CD4-positive, CD25-positive, alpha-beta regulatory T cell (primary cell): ENCODE measurements at places on chromosomes 4 and X. TPM values are rescaled to one million over a fixed set of nuclear protein-coding genes. Genes with fewer than 3 reads are reported as not detected.

MAPK10 gene
- not detected for polyA plus RNA-seq

SOX3 gene
- polyA plus RNA-seq: not detected

EMCN gene
- not detected for polyA plus RNA-seq

LEF1 gene
- polyA plus RNA-seq: 571 TPM

TMEM35A gene
- not detected for polyA plus RNA-seq

S100P gene
- polyA plus RNA-seq: 1.5 TPM

GPR78 gene
- polyA plus RNA-seq: not detected

- H3K4me3 ChIP-seq: no peak overlapping the region
- H3K27me3 ChIP-seq: peaks cover 24% of the 10 kb centered on the region
- DNase-seq: no peak
These were observed 4.5 kb downstream of the FAM47E start for GRCh38 chr4:76256032-76256431.

DNA sequence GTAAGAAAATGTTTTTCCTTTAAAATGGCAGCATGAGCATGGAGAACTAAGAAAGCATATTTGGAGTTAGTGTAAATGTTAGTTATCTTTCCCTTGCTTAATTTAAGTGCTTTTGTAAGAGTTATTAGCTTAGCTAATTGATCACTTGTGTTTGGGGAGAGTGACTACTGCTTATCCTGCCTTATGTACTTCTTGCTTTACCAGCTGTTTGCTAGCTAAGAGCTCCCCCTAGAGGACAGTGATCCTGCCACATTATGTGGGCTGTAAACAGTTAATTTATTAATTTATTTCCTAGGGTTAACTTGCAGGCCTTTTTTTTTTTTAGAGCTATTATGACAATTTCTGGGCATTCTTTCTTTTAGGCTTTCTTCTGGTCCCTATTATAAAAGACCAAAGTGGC, 435.8 kb downstream of the MAGEB5 start:
- no peaks in the 10 kb centered on the region for H3K36me3 ChIP-seq
- DNase-seq: peak; percentile 35
- no peak overlapping the region for H3K27ac ChIP-seq

DNA sequence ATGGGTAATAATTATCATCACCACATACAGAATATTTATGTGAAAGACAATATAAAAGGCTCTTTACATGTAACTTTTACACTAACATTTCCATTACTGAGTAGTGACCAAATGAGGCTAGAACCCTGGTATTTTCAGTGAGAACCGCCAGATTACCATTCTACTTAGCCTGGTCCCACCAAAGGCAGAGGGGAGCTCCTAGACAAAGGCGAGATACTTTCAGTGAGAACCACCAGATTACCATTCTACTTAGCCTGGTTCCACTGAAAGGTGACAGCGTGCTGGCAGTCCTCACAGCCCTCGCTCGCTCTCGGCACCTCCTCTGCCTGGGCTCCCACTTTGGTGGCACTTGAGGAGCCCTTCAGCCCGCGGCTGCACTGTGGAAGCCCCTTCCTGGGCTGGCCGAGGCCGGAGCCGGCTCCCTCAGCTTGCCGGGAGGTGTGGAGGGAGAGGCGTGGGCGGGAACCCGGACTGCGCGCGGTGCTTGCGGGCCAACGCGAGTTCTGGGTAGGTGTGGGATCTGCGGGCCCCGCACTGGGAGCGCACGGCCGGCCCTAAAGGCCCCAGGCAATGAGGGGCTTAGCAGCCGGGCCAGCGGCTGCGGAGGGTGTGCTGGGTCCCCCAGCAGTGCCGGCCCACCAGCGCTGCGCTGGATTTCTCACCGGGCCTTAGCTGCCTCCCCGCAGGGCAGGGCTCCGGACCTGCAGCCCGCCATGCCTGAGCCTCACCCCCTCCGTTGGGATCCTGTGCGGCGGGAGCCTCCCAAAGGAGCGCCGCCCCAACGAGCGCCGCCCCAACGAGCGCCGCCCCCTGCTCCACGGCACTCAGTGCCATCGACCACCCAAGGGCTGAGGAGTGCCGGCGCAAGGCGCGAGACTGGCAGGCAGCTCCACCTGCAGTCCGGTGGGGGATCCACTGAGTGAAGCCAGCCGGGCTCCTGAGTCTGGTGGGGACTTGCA, 1276.1 kb downstream of the PCDH7 start:
- no peak for DNase-seq
- H3K27me3 ChIP-seq: no peaks in the 10 kb centered on the region
- no peaks in the 10 kb centered on the region for H3K36me3 ChIP-seq
- no peaks in the 10 kb centered on the region for H3K4me1 ChIP-seq

- H3K27ac ChIP-seq: no peak overlapping the region
- DNase-seq: no peak
- H3K4me3 ChIP-seq: no peak overlapping the region
- no peaks in the 10 kb centered on the region for H3K27me3 ChIP-seq
- no peaks in the 10 kb centered on the region for H3K4me1 ChIP-seq
- no peaks in the 10 kb centered on the region for H3K36me3 ChIP-seq
These were observed 19.1 kb upstream of the PLAC1 start for GRCh38 chrX:134677332-134677731.

GRCh38 chr4:150116506-150116905, 38.3 kb downstream of the DCLK2 start:
- no peaks in the 10 kb centered on the region for H3K36me3 ChIP-seq
- no peaks in the 10 kb centered on the region for H3K27me3 ChIP-seq
- no peaks in the 10 kb centered on the region for H3K4me1 ChIP-seq
- DNase-seq: no peak

GRCh38 chr4:163484906-163485305, 9.6 kb upstream of the TMA16 start:
- DNase-seq: peak; percentile 30
- H3K27ac ChIP-seq: no peak overlapping the region
- no peak overlapping the region for H3K4me3 ChIP-seq

DNA sequence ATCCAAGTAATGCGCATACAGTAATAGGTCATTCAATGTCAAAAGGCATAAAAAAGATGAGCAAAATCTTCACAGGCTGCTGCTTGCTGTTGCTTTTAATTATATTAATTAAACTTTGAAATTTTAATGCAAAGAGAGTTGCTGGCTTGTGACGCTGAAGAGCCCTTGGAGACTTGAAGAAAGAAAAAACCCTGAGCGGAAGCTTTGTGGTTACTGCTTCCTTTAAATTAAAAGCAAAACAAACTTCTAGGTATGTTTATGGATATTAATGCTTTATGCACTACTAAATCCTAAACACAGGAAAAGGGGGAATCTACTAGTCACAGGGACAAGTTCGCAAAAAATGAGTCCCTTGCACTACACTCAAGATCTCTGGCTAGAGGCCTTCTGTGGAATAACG, 166.7 kb downstream of the ANTXR2 start:
- DNase-seq: no peak
- no peak overlapping the region for H3K4me3 ChIP-seq
- H3K4me1 ChIP-seq: no peaks in the 10 kb centered on the region
- no peaks in the 10 kb centered on the region for H3K27me3 ChIP-seq
- no peak overlapping the region for H3K27ac ChIP-seq

DNA sequence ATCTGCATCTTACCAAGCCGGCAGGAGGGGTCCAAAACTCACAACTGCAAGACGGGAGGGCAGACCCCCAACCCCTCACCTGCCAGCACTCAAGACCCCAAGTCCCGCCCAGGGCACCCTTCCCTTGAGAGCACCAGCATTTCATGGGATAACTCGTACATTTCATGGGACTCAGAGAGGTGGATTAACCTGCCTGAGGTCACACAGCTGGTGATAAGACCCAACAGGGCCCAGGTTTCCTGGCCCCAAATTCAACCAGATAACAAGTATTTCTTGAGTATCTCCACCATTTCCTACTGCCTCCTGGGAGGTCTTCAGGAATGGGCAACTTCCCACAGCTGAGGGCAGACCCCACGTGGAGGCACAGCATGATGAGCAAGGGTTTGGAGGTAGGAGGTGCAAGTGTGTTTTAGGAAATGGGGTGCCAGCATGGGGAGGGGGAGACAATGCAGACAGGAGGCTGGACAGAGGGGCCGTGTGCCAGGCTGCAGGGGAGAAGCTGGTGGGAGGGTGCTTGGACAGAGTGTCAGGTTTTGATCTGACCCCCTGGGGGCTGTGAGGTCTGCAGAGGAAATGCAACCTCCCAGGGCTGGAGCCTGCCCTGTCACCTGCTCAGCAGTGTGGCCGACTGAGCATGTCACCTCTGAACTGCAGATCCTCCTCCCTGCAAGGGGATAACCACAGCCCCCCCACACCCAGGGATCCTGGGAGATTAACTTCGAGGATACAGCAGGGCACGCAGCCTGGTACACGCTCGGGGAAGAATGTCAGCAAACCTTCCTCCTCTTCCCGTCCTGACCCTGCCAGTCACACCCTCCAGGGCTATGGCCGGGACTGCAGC, 4.4 kb downstream of the ADRA2C start:
- no peaks in the 10 kb centered on the region for H3K27me3 ChIP-seq
- no peak for DNase-seq
- H3K4me3 ChIP-seq: no peak overlapping the region
- no peaks in the 10 kb centered on the region for H3K4me1 ChIP-seq

DNA sequence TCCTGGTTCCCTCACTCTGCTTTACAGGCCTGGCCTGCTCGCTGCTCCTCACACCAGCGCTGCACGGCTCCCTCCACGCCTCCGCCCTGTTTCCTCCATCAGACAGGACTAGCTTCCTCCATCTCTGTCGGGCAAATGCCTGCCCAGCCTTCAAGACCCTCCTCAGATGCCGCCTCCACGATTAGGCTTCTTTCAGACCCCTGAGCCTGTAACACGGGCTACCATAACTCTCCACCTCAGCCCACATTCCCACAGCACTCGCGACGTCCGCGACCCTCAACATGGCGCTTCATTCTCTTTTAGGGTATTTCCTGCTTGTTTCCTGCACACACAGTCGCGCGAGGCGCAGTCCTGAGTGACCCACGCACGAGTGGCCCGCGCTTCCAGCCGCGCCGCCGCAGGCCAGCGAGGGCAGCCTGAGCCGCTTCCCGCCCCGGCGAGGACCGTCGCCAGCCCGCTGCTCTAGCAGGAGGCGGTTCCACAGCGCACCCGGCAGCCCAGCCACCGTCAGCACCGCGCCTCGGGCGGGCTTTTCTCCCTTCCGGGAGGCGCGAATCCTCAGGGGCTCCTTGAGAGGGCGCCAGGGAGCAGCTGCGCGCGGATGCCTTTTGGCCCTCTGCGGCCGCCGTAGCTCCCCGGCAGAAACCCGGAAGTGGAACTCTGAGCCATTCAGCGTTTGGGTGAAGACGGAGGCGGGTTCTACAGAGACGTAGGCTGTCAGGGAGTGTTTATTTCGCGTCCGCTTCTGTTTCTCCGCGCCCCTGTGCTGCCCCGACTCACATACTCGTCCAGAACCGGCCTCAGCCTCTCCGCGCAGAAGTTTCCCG, at the start of gene FRG1:
TSS of gene FRG1 (plus strand) at position 695 of the 827 bp plus-strand sequence. CDS start 138 bp downstream, outside the sequence.
- H3K36me3 ChIP-seq: peaks cover 10% of the 10 kb centered on the region
- peak within 1 kb of the TSS; percentile 90 for H3K27ac ChIP-seq
- no peaks in the 10 kb centered on the region for H3K27me3 ChIP-seq
- peak; percentile 98 for DNase-seq
- peak within 1 kb of the TSS; percentile 89 for H3K4me3 ChIP-seq

- H3K27me3 ChIP-seq: no peaks in the 10 kb centered on the region
- H3K4me3 ChIP-seq: peak overlapping the region; percentile 80
- no peaks in the 10 kb centered on the region for H3K36me3 ChIP-seq
- peak overlapping the region; percentile 78 for H3K27ac ChIP-seq
These were observed 561 bp upstream of the N4BP2 start for GRCh38 chr4:40055863-40056715.

DNA sequence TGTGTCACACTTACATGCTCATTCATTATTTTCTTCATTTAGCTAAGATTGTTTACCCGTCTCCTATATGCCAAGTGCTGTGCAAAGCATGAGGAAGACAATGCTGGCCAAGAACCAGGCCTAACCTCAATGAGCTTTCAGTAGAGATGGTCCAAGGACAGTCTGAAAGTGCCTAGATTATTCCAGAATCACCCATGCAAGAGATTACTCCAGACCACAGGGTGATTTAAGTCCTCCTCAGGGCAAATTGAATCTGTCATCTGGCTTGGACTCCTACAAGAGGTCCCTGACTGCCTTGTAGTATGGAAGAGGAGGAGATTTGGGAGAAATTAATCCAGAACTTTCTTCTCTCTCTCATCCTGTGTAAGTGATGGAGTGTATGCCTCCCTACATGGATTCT, 99.4 kb upstream of the NDP start:
- no peaks in the 10 kb centered on the region for H3K36me3 ChIP-seq
- H3K4me1 ChIP-seq: no peaks in the 10 kb centered on the region
- DNase-seq: no peak

- H3K36me3 ChIP-seq: no peaks in the 10 kb centered on the region
- no peak overlapping the region for H3K4me3 ChIP-seq
- H3K4me1 ChIP-seq: no peaks in the 10 kb centered on the region
These were observed 239.6 kb downstream of the PARM1 start for GRCh38 chr4:75172551-75172950.

- H3K4me1 ChIP-seq: no peaks in the 10 kb centered on the region
- no peak overlapping the region for H3K4me3 ChIP-seq
- H3K36me3 ChIP-seq: no peaks in the 10 kb centered on the region
- no peak overlapping the region for H3K27ac ChIP-seq
- H3K27me3 ChIP-seq: peaks cover 4% of the 10 kb centered on the region
These were observed 36.7 kb upstream of the SCOC start for GRCh38 chr4:140336730-140337129.

DNA sequence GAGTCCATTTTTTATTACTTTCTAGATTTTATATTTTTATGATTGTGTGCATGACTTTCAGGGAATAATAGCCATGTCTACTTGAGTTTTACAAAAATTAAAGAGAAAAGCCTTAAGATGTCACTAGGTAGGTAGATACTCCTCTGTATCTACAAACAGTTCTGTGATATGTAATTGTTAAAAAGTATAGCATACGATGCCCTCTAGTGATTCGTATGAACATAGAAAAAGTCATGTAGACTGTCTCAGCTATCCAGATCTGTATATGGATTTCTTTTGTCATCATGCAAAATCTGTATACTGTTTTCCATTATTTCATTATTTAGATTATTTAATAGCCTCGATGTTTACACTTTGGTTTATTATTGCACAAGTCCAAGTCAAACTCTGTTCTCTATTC, 856.6 kb downstream of the CENPC start:
- no peak overlapping the region for H3K27ac ChIP-seq
- no peaks in the 10 kb centered on the region for H3K4me1 ChIP-seq
- H3K4me3 ChIP-seq: no peak overlapping the region
- no peaks in the 10 kb centered on the region for H3K27me3 ChIP-seq
- H3K36me3 ChIP-seq: no peaks in the 10 kb centered on the region

GRCh38 chrX:139795196-139795595, 87.2 kb upstream of the MCF2 start:
- H3K4me3 ChIP-seq: no peak overlapping the region
- no peaks in the 10 kb centered on the region for H3K4me1 ChIP-seq
- DNase-seq: no peak
- H3K27ac ChIP-seq: no peak overlapping the region
